ENCODE measurements at places on chromosomes 2 and 18.

GRCh38 chr2:137862651-137863050, 101.6 kb upstream of the HNMT start:
- DNase-seq: no peak

- DNase-seq: no peak
Measured at GRCh38 chr2:108547606-108548005, 13.3 kb downstream of the LIMS1 start.

DNA sequence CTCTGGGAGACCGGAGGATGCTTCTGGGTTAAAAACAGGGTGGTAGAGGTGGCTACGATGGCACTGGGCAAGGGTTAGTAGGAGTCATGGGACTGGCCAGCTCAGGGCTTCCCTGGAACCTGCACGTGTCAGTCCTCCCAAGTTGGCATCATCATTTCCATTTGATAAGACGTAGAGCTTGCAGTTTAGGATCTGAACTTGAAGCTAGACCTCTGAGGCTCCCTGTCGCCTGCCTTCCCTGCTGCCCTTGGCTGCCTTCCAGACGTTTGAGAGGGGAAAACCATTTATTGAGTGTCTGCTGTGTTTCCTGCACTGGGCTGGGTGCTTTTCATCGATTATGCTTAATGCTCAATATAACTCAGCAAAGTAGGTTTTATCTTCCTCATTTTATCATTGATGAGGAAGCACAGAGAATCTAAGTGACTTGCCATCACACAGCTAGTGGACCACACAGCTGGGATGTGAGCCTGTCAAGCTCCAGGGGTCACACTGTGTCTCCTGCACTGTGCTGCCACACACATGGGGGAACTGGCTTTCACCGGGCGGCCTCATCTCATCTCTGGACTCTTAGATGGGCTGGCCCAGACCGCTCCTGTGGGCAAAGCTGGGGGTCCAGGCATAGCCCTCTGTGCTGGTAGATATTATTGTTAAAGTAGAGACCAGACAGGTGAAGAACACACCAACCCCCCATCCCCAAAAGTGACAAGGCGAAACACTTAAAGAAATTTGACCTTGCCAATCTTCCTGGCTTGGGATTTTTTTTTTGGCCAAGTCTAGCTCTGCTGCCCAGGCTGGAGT, 7.8 kb downstream of the NT5DC4 start:
- DNase-seq: no peak

- peak; percentile 11 for DNase-seq
Measured at GRCh38 chr18:23814991-23815614, 125.8 kb downstream of the LAMA3 start.

DNA sequence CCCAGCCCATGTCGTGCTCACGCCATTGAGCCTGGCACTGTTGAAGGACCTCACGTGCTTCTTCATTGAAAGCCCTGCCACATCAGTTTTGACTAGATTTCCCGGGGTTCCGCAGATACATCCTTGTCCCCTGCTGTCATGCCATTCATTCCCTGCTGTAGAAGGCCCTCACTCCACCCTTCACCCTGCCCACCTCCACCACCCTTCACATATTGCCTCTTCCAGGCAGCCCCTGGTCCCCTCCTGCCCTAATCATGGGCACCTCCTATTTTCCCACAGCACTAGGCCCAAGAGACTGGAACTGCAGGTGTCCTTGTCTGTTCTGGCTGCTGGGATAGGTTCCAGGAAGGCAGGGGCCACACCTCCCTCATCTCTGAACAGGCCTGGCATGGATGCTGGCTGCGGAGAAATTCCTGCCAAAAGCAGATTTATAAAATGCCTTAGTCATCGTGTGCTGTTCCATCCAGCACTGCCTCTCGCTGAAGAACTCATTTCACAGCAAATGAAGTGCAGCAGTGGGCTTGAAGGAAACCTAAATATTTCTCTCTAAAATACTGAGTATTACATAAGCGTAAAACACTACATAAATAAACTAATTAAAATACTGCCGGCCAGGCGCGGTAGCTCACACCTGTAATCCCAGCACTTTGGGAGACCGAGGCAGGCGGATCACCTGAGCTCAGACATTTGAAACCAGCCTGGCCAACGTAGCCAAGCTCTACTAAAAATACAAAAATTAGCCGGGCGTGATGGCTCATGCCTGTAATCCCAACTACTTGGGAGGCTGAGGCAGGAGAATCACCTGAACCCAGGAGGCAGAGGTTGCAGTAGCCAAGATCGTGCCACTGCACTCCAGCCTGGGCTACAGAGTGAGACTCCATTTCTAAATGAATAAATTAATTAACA, 38.4 kb downstream of the EIF4E2 start:
- no peak for DNase-seq
